Right renal pelvis (tissue), 4 donors: ENCODE measurements at places on chromosomes 7 and 10. TPM values are rescaled to one million over a fixed set of nuclear protein-coding genes. Genes with fewer than 3 reads are reported as not detected.

- no peak for DNase-seq
Observed at GRCh38 chr10:96608805-96609204, 22.0 kb upstream of the TM9SF3 start.

- DNase-seq = no peak
Observed at GRCh38 chr10:1249142-1249920, 193.1 kb downstream of the WDR37 start.

DNA sequence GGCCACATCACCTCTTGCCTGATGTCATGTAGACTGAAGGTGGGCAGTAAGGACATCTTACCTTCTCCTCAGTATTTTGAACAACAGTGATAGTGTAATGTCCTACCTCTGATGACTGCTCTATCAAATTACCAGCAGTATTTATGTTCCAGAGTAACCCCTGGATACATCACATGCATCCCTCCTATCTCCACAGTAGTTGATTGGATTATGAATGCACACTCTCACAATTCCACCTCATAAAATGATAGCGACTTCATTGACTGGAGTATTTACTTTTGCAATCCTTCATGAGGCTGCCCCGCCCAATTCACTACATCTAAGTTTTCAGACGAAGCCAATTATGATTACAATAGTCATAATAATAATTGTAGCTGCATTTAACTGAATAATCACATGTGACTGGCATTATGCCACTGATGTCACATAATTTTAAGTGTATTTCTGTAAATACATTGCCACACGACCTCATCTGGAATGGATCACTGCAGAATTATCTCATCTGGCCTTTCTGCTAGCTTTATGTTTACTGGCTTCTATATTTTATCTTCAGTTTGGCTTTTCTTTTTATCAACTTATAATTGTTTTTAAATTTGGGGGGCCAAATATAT, 268.9 kb downstream of the SLC25A13 start:
- DNase-seq = no peak

GRCh38 chr7:105697753-105698152, 116.5 kb upstream of the EFCAB10 start:
- DNase-seq = no peak

GRCh38 chr10:28331841-28332240, 29.0 kb upstream of the MPP7 start:
- no peak for DNase-seq

- no peak for DNase-seq
Observed at GRCh38 chr10:60293581-60294175, 96.0 kb downstream of the ANK3 start.

- DNase-seq = no peak
Observed at GRCh38 chr7:5699467-5700384, 81.7 kb downstream of the RNF216 start.

GRCh38 chr7:44219371-44220045, 18.7 kb downstream of the YKT6 start:
- no peak for DNase-seq

DNA sequence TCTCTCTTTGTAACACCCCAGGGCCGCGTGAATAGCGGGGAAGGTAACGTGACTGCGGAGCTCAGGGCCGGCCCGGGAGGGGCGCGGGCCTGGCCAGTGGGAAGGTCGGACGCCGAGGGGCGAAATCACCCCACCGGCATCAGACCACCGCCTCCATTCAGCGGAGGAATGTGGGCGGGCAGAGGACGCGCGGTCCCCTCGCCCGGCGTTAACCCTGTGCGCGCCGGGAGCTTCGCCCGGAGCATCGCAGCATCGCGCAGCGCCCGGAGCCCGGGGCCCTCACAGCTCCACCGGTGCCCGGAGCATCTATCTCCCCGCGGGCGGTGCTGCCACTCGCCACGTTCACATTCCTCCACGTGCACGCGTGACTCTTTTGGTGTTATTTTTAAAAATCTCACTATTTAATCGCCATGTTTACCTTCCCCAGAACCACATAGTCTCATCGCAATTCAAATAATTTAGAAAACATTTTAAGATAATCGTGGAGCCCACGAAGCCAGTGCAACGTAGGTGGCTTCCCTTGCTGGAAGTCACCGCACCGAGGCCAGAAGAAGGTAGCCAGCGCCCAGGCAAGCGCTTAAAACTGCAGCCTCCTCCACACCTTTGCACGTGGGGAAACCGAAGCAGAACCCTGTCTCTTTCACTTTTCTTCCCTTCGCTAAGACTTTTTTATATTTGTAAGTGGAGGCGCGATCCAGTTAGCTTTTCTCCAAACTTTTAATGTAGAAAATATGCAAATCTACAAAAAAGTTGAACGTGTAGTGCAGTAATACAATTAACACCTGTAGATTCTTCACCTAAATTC, 21.8 kb downstream of the FGFBP3 start:
- no peak for DNase-seq

- DNase-seq = no peak
Observed at GRCh38 chr7:122970740-122971725, 24.5 kb downstream of the TAS2R16 start.

DNA sequence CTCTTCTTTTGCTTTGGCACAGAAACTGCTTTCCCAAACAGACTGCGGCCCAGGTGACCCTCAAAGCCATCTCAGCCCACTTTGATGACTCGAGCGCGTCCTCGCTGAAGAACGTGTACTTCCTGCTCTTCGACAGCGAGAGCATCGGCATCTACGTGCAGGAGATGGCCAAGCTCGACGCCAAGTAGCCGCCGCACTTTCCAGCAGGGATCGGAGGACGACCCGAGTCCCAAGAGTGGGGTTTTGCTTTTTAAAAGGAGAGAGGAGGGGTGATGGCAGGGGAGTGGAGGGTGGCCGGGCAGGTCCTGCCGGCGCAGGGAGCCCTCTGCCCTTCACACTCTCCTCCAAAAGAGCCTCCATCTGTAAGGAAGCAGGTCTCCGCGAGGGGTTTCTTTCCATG, 21.1 kb downstream of the AIFM2 start:
- no peak for DNase-seq

DNA sequence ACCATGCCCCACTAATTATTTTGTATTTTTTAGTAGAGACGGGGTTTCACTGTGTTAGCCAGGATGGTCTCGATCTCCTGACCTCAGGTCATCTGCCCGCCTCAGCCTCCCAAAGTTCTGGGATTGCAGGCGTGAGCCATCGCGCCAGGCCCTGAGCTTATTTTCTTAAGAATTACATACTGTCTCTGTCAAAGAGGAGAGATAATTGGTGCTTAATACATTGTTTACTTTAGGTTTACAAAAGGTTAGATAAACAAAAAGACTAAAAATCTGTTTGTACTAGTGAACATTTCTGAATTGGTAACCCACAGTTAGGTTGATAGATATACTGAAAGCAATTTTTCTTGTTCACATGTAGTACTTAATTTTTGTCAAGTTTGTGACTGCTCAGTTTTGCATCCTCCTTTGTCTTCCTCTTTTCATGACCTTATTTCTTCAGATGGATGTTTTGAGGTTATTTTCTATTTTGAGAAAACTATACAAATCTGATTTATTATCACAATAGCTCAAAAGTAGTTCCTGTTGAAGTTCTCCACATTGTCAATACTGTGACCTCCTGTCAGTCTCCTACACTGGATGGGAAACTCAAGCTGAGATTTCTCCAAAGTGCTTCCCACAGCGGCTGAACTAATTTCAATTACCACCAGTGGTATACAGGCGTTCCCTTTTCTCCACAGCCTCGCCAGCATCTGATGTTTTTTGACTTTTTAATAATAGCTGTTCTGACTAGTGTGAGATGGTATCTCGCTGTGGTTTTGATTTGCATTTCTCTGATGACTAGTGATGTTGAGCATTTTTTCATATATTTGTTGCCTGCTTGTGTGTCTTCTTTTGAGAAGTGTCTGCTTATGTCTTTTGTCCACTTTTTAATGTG, 22.5 kb downstream of the HHEX start:
- no peak for DNase-seq

DNA sequence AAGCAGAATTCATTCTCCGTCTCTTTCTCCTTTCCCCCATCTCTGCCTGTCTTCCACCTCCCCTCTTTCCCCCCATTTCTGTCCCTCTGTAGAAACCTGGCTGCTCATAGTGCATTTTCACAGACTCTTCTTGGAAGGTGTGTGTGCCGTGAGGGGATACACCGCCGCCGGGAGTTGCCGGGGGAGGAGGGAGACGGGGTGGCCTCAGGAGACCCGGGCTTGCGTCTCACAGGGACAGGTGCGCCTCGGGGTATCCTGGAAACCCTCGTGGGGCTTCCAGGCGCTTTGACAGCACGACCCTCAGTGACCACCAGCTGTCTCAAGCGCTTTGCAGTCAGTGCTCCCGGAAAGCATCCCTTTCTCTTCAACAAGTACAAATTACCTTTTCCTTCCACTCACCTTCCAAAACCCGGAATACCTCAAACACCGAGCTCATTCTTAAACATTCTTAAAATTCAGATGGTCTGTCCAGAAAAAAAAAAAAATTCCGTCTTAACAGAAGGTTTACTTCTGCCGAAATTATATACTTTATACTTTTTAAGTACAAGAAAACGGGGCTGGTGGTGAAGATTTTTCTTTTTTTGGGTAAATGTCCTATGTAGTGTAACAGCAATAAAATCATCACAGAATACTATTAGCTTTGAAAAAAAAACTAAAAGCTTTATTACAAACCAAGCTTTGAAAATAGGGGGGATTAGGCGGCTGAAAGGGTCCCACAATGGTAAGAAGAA, 8.2 kb downstream of the EMX2 start:
- DNase-seq = no peak

Gene PPP1R3C
- 37.3 TPM for polyA plus RNA-seq

Gene ELAPOR2
- polyA plus RNA-seq = 8.8 TPM

Gene LRRD1
- 0.17 TPM for polyA plus RNA-seq

Gene KAT6B
- polyA plus RNA-seq = 38.5 TPM

Gene AOC1
- 62.4 TPM for polyA plus RNA-seq

Gene TUBAL3
- polyA plus RNA-seq = 0.23 TPM

Gene ANKRD30A
- polyA plus RNA-seq = not detected

Gene PILRA
- 4.4 TPM for polyA plus RNA-seq

Gene CALHM1
- 0.07 TPM for polyA plus RNA-seq

Gene PLA2G12B
- polyA plus RNA-seq = 8.2 TPM

Gene NPC1L1
- 2.9 TPM for polyA plus RNA-seq
